ENCODE measurements at places on chromosomes 12 and 14.

- no peak for DNase-seq
These were observed 50.7 kb downstream of the ZC3H14 start for GRCh38 chr14:88613552-88614010.

GRCh38 chr14:74852922-74853530 is 22.9 kb downstream of the PROX2 start:
- DNase-seq, result no peak

DNA sequence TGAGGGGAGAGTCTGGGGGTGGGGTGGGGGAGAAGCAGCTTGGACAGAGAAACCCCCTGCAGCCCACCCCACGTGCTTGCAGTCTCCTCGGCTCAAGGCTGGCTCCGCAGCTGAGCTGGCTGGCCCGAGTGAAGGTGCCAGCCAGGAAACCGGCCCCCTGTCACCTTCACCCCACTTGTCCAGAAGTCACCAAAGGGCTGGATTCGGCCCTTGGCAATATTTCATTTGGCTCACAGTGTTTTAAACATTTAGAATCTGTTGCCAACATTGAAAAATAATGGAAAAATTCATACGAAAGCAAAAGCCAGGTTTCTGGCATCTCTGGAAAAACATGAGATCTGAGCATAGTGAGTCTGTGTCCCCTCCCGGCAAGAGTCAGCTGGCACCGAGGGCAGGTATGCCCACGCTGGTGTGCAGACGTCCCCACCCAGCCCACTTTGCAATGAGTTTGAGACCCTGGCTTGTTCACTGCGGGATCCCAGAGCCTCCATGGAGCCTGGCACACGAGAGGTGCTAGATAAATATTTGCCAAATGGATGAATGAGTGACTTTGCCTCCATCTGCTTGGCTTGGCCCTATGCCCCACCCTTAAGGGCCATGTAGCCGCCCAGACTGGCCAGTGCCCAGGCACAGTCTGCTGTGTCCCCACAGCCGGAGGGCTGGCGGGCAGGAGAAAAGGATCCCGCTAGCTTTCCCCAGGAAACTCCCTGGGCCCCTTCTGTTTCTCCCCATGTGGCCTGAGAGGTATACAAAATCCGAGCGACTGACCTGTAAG is 18.2 kb downstream of the MSI1 start:
- no peak for DNase-seq

DNA sequence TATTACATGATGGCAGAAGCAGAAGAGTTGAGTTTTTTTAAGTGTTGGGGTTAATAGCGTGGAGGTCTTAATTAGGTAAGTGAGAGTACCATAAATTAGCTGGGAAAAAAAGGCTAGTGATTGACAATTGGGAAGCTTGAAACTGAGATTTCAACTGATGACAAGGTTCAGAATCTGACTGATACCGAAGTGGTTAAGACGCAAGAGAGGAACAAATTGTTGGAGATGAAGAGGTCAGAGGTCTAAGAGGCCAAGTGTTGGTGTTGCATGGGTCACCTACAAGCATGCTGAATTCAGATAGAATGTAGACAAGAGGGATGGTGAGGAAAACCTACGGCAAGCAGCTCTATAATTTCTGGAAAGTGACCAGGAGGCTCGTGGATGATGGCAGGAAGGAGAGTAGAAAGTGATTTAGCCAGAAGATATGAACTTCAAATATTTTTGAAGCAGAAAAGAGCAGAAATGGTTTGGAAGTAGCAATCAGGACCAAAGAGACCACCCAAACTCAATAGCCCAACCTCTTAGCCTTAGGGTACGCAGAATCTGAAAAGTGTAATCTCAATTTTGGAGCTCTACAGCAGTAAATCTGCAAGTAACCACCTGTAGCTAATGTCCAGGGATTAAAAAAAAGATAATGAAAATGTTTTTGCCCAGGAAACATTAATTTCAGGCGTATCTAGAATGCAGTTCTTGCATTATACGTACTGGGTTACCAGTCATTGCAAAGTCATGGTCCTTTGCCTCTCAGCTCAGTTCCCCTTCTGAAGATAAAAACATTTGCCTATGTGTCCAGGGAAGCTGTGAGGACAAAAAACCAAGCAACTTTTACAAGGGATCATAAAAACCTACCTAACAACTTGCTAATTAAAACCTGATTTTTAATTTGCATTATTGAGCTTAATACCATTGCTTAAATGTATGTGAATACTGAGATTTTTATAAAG is 1.7 kb upstream of the TMPO start:
- no peak for DNase-seq

DNA sequence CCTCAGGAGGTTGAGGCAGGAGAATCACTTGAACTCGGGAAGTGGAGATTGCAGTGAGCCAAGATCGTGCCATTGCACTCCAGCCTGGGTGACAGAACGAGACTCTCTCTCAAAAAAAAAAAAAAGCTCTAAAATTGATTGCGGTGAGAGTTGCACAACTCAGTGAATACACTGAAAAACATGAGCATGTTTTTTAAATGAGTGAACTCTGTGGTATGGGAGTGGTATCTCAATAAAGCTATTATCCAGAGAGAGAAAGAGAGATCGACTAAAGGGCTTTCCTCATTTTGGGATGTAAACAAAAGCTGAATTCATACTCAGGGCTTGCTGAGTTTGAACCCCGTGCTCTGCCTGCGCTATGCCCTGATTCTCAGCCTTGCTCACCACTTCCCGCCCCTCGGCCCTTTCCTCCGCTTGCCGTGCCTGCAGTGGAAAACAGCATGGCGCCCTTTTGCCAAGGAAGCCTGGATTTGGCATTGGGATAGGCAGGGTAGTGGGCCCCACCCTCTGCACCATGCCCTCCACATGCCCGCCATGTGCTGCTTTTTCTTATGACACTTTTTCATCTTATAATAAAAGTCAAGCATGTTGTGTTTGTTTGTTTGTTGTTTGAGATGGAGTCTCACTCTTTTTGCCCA is 102.5 kb downstream of the LGMN start:
- no peak for DNase-seq

DNA sequence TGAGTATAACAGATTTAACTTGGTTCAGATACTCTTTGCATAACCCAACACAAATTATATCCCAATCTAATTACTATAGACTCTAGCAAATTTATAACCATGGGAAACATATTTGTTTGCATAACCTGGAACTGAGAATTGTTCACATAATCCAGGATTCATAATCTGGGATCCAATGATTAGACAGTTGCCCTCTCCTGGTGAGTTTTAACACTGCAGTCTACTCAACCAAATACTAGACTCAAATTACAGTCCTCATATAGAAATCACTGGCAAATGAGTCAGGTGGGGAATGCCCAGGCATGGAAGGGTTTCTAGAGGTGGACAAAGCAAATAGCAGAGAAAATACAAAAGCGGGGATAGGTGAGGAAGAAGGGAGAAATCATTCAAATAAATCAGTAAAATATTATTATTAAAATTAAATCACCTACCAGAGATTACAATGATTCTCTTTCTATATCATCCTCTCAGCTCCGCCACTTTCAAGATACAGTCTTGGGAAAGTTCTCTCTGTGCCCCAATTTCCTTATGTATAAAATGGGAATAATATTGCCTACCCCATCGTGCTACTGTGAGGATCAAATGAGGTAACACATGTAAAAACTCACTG is 9.4 kb downstream of the GCH1 start:
- DNase-seq, result peak; percentile 76

DNA sequence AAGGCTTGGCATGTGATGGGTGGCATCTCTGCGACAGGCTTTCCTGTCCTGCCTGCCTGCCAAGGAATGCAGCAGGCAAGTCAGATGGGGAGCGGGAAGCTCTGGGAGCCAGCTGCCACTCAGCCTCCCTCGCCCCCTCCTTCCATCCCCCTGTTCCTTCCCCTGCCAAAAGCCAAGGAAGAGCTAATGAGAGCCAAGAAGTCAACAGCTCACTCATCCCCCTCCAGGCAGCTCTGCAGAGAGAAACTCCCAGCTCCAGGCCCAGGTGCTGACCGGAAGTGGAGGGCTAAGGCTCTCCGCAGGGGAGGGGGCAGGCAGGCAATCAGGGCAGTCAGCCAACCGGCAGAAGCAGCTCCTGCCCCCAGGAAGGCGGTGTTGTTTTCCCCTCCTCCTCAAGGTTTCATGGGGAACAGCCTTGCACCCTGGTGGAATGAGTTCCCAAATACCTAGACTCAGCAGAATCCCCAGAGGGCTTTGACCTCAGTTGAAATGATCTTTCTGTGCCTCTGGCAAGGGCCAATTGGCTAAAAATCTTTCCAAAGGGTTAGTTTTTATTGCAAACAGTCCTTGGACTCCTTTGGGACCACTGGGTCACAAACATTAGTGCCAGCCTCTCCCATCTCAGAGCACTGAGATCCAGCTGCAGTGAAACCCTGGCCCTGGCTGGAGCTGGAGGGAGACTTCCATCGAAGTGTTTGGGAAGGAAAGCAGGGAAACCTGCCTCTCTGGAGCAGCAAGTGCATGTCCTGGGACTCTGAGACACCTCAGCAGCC is 349.1 kb downstream of the DPF3 start:
- no peak for DNase-seq

DNA sequence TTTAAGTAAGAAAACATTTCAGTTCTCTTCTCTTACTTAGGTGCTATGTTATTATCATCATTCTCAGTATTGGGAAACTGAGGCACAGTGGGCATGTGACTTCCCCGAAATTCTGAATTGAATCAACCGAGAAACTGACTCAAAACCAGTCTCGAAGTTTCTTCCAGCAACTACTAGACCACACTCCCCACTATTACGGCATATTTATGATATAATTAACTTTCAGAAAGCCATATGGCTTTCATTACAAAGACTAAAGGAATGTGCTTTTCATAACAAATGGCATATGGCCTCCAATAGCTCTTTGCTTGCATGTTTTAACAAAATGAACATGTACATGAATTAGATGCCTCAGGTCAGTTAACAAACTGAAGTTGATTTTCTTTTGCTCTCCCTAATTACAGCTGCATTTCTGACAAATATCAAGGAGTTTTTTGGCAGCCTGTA is 182.9 kb upstream of the SLC38A2 start:
- no peak for DNase-seq

GRCh38 chr12:58388261-58388660 is 446.9 kb downstream of the ATP23 start:
- no peak for DNase-seq

GRCh38 chr12:67039995-67040860 is 228.9 kb upstream of the CAND1 start:
- no peak for DNase-seq

GRCh38 chr12:106602076-106602475 is 19.3 kb downstream of the RFX4 start:
- no peak for DNase-seq

DNA sequence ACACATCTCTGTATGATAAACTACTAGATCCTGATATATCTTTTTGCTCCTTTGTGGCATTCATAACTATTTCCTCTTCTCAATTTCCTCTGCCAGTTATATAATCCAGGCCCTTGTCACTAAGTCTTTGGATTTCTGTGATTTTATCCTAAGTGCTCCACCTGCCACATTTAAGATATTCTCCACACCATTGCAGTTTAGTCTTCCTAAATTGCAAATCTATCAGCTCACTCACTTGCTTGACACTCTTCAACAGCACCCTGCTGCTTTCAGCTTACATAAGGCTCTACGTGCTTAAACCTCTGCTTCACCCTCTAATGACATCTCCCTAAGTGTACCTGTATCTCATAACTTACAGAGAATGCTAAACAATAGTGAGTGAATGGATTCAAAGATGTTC is 1032.2 kb upstream of the SEL1L start:
- no peak for DNase-seq

GRCh38 chr12:118979763-118980406 is 1.5 kb upstream of the SRRM4 start:
- peak; percentile 72 for DNase-seq

GRCh38 chr12:62922539-62922938 is 12.4 kb downstream of the PPM1H start:
- no peak for DNase-seq

GRCh38 chr14:36585100-36585499 is 2.7 kb upstream of the NKX2-8 start:
- no peak for DNase-seq

- no peak for DNase-seq
These were observed 19.4 kb upstream of the PLEKHH1 start for GRCh38 chr14:67513631-67514108.

DNA sequence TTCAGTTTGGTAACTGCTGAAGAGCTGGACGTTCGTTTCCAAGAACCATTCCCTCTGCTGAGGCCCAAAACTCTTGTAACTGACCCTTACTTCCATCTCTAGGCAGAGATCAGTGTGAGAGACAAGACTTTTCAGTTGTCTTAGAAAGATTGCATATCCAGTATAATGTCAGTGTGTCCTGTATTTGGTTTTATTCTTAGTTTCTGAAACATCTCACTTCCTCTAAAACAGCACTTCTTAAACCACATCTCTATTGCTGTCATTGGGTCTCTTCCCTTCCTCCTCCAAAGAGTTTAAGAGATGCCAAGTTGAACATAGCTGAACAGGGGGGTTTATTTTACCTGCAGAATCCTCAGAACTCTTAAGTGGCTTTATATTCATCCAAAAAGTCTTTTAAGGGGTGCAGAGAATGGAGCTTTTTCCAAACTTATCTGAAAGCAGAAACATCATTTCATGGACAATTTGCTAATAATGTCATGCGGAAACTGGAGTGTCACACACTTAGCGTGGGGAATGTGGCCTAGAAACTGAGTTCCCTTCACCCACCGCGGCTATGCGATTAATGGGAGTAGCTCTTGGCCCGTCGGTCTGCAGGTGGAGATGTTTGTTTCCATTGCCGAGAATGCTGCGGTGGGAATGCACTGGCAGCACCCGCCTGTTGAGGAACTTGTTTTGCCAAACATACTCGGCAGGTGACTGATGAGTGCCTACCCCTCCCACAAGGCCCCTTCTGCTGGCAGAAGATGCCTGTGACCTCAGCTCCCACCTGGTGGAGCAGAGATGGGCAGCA is 148.2 kb downstream of the ADGRD1 start:
- DNase-seq, result no peak

DNA sequence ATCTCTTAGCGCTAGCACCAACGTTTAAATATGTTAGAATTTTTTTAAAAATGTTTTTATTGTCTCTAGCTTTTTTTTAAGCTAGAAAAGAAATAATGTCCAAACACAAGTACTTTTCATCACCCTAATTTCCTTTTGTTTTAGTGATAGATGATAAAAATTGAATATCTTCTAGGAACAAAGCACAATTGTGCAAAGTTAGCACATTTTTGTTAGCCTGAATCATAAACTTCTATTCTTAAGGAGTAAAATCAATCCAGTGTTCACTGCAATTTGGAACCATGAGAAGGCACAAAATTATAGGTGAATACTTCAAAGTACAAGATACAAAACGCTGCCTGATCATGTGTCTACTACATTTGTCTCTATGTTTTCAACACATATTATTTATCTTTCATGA is 408.5 kb upstream of the RPL10L start:
- DNase-seq, result no peak

GRCh38 chr12:89999699-90000505 is 291.3 kb upstream of the ATP2B1 start:
- no peak for DNase-seq

GRCh38 chr12:122089077-122089476 is 10.5 kb downstream of the MLXIP start:
- DNase-seq, result no peak

All from activated CD4-positive, alpha-beta T cell treated with anti-CD3 and anti-CD28 coated beads, Interleukin-2, amount 10 ng/mL, durations not matched to agents 24 days and 14 days (primary cell).